ENCODE measurements at places on chromosomes 12 and 14.

DNA sequence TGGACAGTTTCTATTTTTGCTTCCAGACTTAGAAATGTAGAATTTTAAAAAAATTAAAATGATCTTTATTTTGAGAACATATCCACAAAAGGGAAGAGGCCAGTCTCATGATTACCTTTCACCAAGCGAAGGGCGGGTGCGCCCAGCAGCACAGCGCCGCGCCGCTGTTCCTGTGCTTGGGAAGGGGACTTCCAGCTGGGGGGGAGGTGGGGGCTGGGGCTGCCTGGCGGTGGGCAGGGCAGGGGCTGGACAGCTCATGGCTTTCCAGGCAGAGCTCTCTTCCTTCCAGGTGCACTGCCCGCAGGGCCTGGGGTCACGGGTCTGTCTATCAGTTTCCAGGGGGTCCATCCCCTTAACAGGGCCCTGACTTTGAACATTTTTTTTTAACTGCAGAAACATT is 199.9 kb downstream of the TTC7B start:
- DNase-seq = no peak

GRCh38 chr12:131115766-131116467 is 162.2 kb downstream of the ADGRD1 start:
- no peak for DNase-seq

- no peak for DNase-seq
Measured at GRCh38 chr12:116354950-116355783, 77.7 kb upstream of the MED13L start.

DNA sequence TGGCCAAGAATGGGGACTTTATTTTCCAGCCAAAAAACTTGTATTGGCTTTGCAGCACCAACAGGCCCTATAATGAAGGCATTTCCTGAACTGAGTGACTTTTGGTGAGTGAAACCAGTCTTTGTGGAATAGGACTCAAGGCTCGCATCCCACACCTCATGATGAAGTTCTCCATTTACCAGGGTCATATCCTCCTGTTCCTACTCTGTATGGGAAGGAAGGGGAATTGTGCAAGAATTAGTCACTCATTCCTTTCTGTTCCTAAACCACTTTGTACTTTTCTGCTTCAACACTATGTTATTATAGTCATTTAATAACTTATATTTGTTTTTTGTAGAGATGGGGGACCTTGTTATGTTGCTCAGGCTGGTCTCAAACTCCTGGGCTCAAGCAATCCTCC is 2.3 kb upstream of the SPATS2 start:
- DNase-seq = no peak

- DNase-seq = peak; percentile 72
Measured at GRCh38 chr12:11853126-11853525, 203.7 kb downstream of the ETV6 start.

- DNase-seq = no peak
Measured at GRCh38 chr12:117850048-117850447, 118.7 kb downstream of the KSR2 start.

DNA sequence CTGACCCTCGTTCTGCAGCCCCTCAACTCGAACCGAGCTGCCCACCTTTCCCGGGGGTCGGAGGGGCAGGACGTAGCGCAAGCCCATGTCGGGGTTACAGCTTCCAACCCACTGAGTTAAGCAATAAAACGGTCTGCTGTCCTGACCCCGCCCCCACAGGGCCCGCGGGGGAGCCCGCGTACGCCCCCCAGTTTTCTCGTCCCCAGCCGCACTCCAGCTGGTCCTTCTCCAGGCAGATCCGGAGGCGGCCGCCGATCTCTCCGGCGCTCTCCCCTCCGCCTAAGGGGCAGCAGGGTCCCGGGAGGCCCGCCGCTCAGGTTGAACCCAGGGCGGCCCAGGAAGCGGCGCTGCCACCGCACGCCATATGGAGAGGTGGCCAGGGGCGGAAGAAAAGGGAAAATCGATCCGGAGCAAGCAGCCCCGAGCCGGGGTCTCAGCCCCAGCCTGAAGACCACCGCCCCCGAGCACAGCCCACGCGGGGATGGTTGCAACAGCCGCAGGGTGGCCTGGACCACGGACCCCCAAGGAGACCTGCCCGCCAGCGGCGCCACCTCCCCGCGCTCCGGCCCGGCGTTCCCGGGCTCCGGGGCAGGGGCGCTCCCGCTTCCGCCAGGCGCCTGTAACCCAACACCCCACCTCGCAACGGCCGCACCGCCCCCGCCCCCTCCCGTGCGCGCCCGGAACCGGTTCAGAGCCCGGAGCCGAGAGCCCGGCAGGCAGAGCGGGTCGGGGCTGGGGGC is 760 bp downstream of the ACTN1 start:
- peak; percentile 54 for DNase-seq

DNA sequence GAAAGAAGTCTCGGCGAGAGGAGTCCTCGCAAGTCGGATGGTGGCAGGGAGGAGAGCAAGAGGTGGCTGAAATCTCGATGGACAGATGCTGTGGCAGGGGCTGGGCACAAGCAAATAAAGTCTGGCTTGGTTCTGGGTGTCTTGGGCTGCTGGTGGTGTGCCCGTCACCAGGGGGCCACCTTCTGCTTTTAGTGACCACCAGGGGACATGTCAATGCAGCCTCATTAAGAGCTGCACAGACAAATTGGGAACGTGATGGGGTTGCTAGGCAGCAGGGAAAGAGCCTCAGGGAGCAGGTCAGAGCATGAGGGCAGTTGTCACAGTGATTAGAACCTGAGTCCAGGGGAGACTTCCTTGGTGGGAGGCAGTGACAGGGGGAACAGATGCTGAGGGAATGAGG is 44.0 kb downstream of the LRRC74A start:
- DNase-seq = peak; percentile 4

GRCh38 chr14:78278464-78279250 is 108.5 kb downstream of the NRXN3 start:
- DNase-seq = no peak

DNA sequence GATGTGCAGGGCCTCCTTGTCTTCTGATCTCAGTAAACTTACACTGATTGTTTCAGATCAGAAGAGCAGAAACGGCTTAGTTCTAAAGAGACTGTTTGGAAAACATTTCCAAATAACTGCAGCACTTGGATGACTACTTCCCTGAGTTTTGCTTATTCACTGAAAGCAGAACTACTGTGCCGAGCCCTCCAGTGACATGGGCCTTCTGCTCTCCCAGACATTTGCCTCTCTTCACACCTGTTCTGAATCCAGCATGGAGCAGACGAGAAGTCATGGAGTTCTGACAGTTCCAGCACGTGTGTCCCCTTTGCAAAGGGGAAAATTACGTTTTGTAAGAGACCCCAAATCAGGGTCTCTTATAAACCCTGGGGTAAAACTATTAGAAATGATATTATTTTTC is 31.4 kb downstream of the ETNK1 start:
- DNase-seq = no peak

- no peak for DNase-seq
Measured at GRCh38 chr12:107287436-107288413, 194.4 kb upstream of the CRY1 start.

DNA sequence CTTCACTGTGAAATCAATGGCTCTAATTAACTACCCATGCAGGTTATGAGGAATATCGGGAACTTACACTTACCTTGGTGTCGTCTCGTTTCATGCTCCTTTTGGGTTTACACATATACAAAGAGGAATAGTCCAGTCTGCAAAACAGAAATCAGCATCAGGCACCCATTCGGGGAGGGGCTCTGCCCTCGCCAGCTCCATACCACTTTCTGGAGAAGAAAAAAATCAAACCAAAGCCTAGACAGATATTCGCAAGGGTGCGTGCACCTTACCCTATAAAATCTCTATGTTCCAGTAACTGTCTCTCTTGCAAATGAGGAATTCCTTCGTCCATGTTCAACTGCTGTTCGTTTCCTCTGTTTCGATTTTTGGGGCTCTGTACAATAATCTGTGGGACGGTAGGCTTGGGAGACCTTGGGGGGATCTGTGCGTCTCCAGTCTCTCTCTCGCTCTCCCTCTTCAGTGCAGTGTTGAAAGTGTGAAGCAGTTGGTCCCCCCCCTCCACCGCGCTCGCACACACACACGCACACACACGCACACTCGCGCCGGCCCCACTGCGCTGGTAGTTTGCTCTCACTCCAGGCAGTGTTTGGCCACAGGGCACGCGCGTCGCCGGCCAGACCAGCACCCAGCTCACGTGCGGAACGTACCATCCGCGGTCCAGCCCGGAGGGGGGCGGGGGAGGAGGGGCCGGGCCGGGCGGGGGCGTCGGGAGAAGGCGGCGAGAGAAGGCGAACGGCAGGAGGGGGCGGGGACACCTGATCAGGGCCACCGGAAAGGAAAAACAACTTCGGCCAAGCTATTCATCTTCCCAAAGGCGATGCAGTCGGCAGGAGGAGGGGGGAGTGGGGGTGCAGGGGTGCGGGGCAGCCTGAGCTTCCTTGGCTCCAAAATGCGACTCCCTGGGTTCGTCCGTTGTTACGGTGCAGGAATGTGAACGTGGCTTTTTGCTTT is at the start of gene BHLHE41:
TSS of gene BHLHE41 (minus strand) at position 592 of the 954 bp plus-strand sequence. CDS start at position 334, 258 bp downstream.
- DNase-seq = no peak

- no peak for DNase-seq
Measured at GRCh38 chr12:4056910-4057845, 184.0 kb upstream of the PARP11 start.
